ENCODE measurements at places on chromosomes 3 and 15. TPM values are rescaled to one million over a fixed set of nuclear protein-coding genes. Genes with fewer than 3 reads are reported as not detected.

The CRABP1 gene
- not detected for total RNA-seq

The RTP3 gene
- not detected for total RNA-seq

The RASGRP1 gene
- 0.60 TPM for total RNA-seq

The ZMYND10 gene
- total RNA-seq: 0.23 TPM

The GOLGA8H gene
- total RNA-seq: 0.52 TPM

The FBXL22 gene
- 36.8 TPM for total RNA-seq

The CADM2 gene
- 0.28 TPM for total RNA-seq

DNA sequence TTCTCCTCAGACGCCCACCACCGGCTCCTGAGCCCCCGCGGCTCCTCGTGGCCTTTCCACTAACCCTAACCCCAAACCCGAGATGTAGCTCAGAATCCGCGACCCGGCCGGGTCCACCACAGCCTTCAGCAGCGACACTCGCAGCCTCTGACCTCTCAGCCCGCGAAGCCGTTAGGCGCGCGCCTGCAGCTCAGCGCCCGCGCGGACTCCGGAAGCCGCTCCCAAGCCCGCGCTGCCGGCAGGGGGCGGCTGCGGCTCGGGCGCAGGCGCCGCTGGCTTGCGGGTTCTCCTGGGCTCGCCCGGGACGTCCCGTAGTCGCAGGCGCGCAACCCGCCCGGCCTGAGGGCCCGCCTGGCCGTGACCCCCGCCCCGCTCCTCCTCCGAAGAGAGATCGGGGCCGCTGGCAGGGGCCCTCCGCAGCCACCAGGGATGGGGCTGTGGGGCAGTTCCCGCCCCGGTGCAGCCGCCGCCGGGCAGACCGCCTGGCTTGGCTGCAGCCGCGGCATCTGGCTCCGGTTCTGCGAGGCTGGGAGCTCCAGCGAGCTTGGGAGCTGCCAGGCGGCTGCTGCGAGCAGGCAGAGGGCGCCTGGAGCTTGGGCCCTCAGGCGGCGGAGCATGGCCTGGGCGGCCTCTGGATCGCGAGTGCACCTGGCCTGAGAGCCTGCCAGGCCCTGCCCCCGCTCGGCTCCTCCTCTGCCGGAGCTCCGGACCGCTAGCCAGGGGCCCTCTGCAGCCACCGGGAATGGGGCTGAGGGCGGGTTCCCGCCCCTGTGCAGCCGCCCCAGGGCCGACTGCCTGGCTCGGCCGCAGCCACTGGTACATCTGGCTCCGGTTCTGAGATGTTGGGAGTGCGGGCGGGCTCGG, 120.7 kb downstream of the LMLN start:
- DNase-seq: peak; percentile 90

DNA sequence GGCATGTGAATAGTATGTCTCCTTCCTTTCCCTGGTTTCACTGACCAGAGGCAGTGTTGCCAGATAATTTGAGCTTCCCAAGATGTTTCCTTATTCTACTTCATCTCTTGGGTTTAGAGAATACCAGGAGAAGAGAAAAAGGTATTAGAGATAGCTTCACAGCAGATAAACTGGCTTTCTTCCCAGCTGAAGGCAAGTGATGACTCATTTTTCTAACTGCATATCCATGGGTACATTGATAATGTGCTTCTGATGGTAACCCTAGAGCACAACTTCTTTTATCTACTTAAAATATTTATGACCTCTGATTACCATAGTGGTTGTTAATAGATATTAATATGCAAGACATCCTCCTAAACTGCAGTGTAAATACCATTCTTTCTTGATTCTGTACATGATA, 34.6 kb upstream of the CMTM8 start:
- no peak for DNase-seq

- DNase-seq: no peak
These were observed 490.7 kb downstream of the GBE1 start for GRCh38 chr3:81270603-81271379.

DNA sequence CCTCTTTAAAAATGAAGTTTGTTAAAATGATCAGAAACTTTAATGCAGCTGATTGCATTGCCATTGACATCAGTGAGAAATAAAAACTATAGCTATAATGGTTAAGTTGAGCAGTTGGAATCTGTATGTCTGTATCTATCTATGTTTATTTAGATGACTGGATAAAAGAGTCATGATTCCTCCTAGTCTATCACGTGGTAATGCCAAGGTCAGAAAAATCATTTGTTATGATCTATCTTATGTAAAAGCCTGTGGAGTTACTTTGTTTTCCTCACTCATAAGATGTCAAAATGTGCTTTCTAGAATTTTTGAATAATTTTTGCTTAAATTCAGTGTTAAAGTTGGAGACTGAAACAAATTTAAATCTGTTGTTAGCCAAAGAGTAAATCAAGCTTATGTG, 63.3 kb downstream of the MBNL1 start:
- no peak for DNase-seq

- no peak for DNase-seq
These were observed 63.8 kb downstream of the SLC9A9 start for GRCh38 chr3:143784446-143784845.

DNA sequence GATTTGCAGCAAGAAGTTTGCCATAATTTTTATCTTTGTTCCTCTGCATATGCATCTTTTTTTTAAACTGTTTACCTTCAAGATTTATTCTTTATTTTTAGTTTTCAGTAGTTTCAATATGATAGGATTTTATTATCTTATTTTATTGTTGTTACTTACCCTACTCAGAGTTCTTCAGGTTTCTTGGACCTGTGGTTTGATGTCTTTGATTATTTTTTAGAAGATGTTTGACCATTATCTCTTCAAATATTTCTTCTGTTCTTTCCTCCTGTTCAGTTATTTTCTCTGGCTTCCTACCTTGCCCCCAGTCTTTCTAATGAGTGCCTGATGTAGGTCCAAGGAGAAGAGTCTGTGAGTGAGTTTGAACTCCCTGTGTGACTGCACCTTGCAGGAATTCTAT, 137.7 kb downstream of the FILIP1L start:
- DNase-seq: no peak

GRCh38 chr15:57662091-57662744, 44.3 kb upstream of the POLR2M start:
- DNase-seq: no peak

- DNase-seq: no peak
These were observed 366 bp downstream of the TM6SF1 start for GRCh38 chr15:83107841-83108181.

DNA sequence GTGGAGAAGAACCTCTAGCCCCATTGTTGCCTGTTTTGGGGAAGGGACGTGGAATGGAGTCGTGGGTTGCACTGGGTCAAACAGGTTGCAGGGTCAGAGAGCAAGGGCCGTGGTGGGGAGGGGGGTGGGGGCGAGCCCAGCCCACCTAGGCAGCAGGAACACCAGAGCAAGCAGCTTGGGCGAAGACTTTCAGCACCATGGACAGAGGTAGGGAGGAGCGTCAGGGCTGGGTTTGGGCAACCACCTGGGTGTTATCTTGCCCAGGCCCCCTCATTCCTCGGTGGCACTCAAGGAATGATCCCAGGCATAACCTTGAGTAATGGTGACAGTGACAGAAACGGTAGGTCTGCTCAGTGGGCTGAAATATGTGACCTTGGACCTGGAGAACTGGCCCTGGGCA, 45.9 kb upstream of the TMEM115 start:
- DNase-seq: no peak

DNA sequence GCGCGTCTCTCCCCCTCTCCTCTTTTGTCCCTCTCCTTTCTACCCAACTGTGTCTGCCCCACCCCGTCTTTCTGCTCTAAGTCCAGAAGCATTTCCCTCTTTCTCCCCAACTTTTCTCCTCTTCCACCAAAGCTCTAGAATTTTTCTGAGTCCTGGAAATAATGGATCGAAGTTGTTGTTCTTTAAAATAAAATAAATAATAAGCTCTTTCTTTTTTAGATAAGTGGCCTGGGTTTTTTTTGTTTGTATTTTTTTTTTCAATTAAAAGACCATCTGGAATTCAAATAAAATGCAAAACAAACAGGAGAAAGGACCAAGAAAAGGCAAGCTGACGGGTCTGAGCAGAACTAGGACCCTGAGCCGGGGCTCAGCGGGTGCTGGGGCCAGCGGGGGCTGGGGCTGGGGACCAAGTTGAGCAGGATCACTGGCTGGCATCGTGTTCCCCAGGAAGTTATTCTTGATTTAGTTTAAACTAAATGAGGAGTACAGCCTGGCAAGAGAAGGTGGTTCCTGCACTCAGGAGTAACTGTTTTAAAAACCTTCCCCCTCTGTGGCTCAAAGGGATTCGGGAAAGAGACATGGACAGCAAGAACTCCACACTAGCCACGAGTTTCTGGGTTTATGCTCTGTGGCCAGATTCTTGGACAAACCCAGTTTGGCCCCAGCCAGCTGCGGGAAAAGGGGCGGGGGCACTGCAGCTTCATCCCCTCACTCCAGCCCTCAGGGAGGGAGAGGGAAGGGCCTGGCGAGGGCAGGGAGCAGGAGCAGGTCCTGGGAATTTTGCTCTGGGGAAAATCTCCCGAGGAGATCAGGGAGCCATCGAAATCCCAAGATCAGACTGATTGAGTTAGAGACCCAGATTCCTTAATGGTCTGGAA, 8.4 kb downstream of the GATA2 start:
- DNase-seq: no peak

DNA sequence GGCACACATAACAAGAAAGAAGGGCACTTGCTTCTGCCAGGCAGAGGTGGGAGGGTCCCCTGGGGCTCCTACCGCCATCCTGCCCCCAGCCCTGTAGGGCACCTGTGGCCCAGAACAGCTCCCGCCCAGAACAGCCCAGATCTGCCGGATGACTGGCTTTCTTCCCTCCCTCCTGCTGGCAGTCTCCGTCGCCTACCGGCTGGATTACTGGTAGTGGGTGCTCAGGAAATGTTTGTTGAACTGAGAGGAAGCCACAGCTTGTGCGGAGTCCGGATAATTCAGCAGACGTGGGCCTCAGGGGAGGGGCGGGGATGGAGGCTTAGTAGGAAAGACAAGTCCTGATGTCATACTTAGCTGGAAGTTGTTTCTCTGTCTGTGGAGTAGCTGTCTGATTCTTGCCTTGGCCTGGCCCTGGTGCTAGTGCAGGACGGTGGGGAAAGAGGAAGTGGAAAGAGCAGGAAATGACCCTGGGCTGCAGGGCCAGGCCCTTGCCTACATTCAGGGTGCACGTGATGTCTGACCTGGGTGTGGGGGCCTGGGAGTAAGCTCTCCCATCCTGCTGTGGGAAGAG, 6.7 kb downstream of the CCDC9B start:
- peak; percentile 91 for DNase-seq

GRCh38 chr3:137259701-137260100, 301.9 kb downstream of the IL20RB start:
- DNase-seq: no peak

DNA sequence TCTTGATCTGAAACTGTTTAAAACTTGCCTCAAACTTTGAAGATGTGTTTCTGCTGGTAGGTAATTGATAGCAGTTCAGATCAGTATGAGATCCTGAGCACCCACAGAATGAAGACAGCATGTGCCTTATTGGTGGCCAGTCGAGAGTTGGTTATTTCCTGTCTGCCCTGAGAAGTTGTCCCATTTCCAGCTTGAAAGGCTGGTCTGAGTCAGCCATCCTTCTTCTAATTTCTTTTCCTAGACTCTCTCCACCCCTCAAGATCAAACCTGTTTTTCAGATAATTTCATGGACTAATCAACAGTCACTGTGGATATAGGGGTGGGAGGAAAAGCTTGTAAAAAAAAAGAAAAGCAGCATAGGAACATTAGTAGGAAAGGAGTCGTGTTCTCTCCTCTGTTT, 464.4 kb downstream of the FOXP1 start:
- DNase-seq: no peak

- no peak for DNase-seq
These were observed 12.7 kb downstream of the CD200 start for GRCh38 chr3:112345681-112346080.

- no peak for DNase-seq
These were observed 71.8 kb upstream of the GATM start for GRCh38 chr15:45449916-45450867.

DNA sequence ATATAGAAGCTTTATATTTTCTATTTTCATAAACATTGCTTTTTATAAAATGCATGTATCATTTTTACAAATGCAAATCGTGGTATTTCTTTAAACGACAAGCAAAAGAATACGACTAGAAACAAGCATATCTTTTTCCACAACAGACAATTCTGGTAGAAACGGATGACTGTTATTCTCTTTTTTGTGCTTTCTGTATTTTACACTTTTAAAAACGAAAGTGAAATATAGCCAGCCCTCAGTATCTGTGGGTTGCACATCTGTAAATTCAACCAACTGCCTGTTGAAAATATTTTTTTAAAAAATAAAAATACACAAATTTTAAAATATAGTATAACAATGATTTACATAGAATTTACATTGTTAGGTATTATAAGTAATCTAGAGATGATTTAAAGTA, 61.3 kb downstream of the PRTG start:
- no peak for DNase-seq

DNA sequence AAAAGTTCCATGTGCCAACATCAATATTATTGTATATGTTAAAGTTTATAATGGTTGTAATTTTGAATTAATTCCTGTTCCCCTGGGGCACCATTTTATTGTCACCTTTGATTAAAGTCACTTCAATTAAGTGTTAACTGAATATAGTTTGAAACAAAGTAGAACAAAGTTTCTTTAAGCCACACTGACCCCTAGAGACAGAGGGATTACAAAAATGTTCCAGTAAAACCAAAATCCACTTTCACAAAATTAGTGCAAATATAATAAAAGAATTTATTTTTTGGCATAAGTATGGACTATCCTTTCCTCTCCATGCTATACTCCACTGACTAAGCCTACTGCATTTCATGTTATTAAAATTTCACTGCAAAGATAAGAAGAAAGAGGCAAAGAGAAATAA, 123.9 kb downstream of the ZMAT3 start:
- no peak for DNase-seq

- no peak for DNase-seq
These were observed 13.5 kb downstream of the TBC1D2B start for GRCh38 chr15:78063970-78064385.

DNA sequence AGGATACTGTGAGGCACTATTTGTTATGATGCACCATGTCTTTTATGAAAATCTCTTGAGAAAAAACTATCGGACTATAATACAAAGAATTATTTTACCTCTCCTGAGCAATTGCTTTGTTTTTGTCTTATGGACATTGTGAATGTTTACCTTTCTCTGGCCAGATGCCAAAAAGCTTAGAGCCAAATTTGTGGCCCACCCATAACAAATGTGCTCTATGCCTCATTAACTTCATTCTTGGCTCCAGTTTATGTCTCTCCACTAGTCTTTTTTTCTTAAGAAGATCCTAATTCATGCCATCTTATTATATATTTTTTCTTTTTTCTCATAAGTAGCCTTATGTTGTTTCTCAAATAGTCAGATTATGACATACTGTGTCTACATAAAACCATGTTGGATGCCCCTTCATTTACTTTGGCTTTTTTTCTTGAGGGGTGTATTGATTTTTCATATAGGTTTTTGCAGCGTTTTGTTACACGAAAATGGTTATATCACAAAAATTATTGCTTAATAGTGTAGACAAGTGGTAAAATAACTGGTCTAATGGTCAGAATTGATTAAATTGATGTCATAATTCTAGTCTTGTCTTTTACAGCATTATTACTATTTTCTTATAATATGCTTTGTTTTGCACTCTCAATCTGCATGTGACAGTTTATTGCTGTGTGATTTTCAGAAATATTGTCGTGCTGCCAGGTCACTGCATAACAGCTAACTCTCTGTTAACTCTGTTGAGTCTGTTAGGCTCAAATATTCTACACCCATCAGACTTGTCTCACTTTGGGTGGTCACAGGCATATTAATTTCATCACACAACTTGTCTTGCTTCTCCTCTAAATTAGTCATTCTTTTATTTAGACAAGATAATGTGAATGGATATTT, 18.2 kb downstream of the SENP8 start:
- no peak for DNase-seq

- no peak for DNase-seq
These were observed 283.8 kb downstream of the C3orf38 start for GRCh38 chr3:88433568-88433967.

Measured in posterior vena cava (tissue), 2 donors.